ENCODE measurements at places on chromosomes 11 and 22.

DNA sequence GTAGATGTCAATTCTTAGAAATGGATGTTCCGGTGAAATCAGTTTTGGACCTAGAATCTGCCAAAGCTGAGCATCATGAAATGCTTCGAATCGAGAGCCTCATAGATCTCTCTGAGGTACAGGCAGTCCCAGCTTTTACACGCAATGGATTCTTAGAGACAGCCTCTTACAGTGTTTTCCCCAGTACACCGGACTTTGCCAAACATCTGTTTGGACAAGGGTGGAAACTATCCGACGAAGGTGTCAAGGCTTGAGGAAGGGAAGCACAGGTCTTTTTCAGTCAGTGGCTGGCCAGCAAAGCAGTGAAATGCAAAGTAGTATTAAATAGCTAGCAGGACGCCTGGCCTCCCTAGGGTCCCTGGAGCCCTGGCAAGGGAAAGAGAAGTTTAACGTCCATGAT is 4.9 kb downstream of the GRK3 start:
- DNase-seq: no peak

GRCh38 chr22:20061481-20061861 is 18.6 kb upstream of the DGCR8 start:
- no peak for DNase-seq

- DNase-seq: no peak
These were observed 22.6 kb downstream of the MPPED1 start for GRCh38 chr22:43434275-43434927.

DNA sequence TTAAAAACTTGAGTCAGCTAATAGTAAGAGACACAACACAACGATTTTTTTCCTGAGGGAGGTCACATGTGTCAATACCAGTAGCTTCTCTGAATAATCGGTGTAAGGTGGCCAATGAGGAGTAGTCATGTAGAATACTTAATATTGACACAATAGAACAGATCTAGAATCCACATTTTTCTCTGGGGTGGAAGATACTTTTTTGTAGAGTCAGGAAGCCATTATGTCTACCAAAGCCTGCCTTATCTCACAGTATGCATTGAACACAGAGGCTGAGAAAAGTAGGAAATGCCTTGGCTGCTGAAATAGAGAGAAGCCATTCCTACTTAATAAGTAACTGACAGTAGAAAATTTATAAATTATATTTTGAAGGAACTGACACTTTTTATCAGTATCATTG is 725.0 kb downstream of the METTL15 start:
- DNase-seq: no peak

- no peak for DNase-seq
These were observed 5.1 kb upstream of the ARFGAP3 start for GRCh38 chr22:42862045-42862734.

- peak; percentile 35 for DNase-seq
These were observed 57.8 kb upstream of the ALDH3B2 start for GRCh38 chr11:67732045-67732787.

- no peak for DNase-seq
These were observed 299.4 kb upstream of the ANO5 start for GRCh38 chr11:21893565-21893867.

DNA sequence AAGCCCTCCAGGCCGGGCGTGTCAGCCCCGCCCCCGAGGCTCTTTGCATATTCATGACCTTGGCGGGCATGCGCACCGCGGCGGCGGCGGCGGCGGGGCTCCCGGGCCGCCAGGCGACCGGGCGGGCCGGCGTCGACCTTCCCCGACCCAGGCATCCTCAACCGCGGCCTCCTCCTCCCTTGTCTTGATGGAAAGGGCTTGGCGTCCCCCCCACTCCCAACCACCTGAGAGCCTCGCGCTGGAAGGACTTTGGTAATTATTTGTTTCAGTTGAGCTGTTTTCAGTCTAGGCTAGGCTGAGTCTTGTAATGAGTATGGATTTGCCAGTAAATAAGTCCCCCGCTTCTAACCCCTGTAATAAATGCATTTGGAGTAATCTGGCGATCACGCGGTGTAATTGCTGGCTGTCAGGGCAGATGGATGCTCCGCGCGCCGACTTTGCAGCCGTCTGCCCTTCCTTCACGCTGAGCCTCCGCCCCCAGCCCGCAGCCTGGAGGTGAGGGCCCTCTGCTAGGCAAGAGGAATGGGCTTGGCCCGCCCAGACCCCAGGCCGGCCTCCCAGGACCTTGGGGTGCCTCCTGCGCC is 25.2 kb downstream of the FLRT1 start:
- peak; percentile 40 for DNase-seq

DNA sequence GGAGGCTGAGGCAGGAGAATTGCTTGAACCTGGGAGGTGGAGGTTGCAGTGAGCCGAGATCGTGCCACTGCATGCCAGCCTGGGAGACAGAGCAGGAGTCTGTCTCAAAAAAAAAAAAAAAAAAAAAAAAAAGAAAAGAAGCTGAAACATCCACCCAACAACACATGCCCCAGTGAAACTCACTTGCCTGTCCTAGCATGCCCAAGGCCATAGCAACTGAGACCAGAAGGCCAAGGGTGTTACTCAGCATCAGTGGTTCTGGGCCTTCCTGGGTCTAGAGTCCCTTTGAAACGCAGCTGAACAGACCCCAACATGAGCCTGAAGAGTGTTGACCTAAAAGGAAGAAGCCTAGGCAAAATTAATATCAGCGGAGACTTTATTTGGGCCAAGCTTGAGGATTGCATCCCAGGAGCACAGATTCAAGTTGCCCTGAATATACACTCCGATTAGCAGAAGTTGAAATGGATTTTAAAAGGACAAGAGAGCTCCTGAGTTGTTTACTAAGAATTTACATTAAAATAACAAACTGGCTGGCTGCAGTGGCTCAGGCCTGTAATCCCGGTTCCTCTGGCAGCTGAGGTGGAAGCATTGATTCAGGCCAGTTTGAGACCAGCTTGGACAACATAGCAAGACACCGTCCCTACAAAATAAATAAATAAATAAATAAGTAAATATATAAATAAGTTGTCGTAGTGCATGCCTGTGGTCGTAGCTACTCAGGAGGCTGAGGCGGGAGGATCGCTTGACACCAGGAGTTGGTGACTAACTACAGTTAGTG is 7.0 kb downstream of the PRDX5 start:
- no peak for DNase-seq

GRCh38 chr22:29716814-29717545 is 2.8 kb upstream of the CABP7 start:
- no peak for DNase-seq

- DNase-seq: no peak
These were observed 375 bp downstream of the LAYN start for GRCh38 chr11:111540937-111541253.

Measured in activated T-cell treated with anti-CD3 and anti-CD28 coated beads for 24 hours (primary cell).